CD8-positive, alpha-beta memory T cell (primary cell): ENCODE measurements at places on chromosomes 12 and 14. TPM values are rescaled to one million over a fixed set of nuclear protein-coding genes. Genes with fewer than 3 reads are reported as not detected.

DNA sequence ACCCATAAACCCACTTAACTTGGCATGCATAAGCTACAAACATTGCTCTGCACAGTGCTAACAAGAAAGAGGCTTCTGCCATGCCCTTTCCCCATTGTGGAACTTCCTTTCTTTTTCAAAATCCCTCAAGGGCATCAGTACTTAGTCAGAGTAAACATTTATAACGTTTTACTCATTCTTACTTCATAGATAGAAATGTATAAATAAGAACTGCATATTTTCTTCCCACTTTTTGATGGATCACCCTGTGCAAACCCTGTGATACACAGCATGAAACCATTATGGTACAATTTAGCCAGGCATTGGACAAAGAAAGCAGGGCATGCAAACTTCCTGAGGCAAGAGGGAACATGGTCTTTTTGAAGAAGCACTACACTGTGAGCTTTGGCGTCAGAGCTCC lies 113.8 kb upstream of the FOXG1 start:
- H3K4me1 ChIP-seq = no peaks in the 10 kb centered on the region
- no peak for DNase-seq
- H3K4me3 ChIP-seq = no peak overlapping the region
- no peak overlapping the region for H3K27ac ChIP-seq

DNA sequence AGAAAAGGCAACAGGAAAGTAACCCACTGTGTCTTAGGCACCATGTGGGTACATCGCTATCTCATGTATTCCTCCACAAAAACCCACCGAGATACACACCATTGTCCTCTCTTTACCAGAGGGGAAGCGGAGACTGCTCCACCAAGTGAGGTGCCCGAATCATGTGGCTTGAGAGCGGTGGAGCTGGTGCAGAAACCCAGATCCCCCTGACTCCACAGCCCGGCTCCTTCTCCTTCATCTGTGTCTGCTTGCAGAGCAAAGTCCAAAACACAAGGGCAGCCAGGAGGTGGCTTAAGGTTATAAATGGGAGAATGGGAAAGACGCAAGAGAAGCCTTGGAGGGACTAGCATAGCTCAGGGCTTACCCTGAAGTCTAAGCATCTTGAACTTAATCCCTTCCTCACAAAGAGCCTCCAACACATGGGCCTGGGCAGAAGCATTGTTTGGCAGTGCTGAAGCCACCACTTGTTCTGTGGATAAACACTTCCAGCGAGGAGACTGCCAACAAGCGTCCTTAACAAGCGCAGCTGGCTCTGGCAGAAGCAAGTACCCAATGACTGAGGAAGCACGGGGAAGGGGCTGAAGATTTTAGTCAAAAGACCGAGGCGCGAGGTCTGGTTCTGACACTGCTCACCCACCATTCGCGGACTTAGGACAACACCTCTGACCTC lies 83.0 kb downstream of the TTC7B start:
- H3K27ac ChIP-seq = no peak overlapping the region
- DNase-seq = no peak
- H3K4me1 ChIP-seq = no peaks in the 10 kb centered on the region
- H3K4me3 ChIP-seq = no peak overlapping the region

DNA sequence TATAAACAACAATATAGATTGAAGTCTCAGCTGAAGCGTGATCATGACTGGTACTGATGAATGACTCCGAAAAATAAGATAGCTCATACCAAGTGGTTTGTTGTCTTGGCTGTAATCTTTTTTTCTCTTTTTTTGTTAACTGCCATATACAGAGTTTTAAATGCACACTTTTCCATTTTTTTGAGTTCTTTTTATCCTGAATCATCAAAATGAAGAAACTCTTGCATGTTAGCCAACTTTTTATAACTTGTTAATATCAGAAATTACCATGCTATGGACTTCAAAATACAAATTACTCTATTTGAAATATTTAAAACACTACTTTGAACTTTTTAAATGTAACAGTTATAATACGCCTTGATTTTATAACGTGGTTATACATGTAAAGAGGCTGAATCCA lies 10.1 kb upstream of the KCNMB4 start:
- DNase-seq = no peak
- H3K36me3 ChIP-seq = no peaks in the 10 kb centered on the region
- no peak overlapping the region for H3K27ac ChIP-seq
- H3K4me1 ChIP-seq = peaks cover 6% of the 10 kb centered on the region
- H3K4me3 ChIP-seq = no peak overlapping the region
- no peaks in the 10 kb centered on the region for H3K27me3 ChIP-seq

GRCh38 chr12:57993030-57993429 lies 51.7 kb downstream of the ATP23 start:
- no peak overlapping the region for H3K27ac ChIP-seq
- no peak for DNase-seq
- no peaks in the 10 kb centered on the region for H3K4me1 ChIP-seq

DNA sequence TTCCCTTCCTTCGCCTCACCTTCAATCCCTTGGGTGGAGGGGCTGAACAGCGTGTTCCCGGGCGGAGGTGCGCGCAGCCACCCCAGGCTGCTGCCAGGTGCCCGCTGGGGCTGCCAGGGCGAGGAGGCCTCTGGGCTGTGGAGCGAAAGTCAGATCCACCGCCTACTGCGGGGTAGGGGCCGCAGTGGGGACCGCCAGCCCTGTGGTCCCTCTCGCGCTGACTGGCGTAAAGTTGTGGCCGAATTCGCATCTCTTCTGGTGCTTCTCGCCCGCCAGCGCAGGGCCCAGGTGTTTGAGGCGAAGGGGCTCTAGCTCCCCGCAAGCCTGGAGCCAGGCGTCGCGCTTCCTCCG lies 6.9 kb upstream of the HOXC4 start:
- peaks cover 83% of the 10 kb centered on the region for H3K27me3 ChIP-seq
- peaks cover 30% of the 10 kb centered on the region for H3K4me1 ChIP-seq
- DNase-seq = no peak
- no peaks in the 10 kb centered on the region for H3K36me3 ChIP-seq

Gene ACOT6
- not detected for total RNA-seq

DNA sequence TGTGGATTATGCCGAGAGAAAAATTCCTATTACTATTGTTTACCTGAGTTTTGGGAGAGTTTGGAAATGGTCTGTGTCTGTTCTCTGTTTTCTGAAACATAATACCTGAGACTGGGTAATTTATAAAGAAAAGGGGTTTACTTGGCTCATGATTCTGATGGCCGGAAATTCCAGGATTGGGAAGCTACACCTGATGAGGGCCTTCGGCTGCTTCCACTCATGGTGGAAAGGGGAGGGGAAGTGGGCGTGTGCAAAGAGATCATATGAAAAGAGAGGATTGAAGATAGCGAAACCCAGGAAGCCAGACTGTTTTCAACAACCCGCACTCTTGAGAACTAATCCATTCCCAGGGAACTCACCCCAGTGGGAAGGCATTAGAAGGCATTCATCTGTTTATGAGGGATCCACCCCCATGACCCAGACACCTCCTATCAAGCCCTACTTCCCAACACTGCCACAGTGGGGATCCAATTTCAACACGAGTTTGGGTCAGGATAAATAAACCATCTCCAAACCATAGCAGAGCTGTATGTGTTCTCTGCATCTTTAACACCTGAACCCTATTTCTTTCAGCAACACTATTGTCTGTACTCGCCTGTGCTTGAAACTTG lies 51.1 kb downstream of the APAF1 start:
- no peak overlapping the region for H3K4me3 ChIP-seq
- DNase-seq = no peak
- no peak overlapping the region for H3K27ac ChIP-seq
- no peaks in the 10 kb centered on the region for H3K4me1 ChIP-seq
- peaks cover 3% of the 10 kb centered on the region for H3K36me3 ChIP-seq

- peaks cover 3% of the 10 kb centered on the region for H3K4me1 ChIP-seq
- H3K27me3 ChIP-seq = no peaks in the 10 kb centered on the region
- H3K4me3 ChIP-seq = no peak overlapping the region
- H3K36me3 ChIP-seq = peaks cover 11% of the 10 kb centered on the region
- no peak for DNase-seq
- no peak overlapping the region for H3K27ac ChIP-seq
Observed at GRCh38 chr12:124396544-124397398, 101.9 kb downstream of the RFLNA start.

Gene HOXC9
- total RNA-seq = not detected

Gene TPPP2
- total RNA-seq = not detected

GRCh38 chr14:55568618-55569017 lies 11.4 kb upstream of the KTN1 start:
- H3K4me3 ChIP-seq = no peak overlapping the region
- H3K27ac ChIP-seq = no peak overlapping the region
- no peaks in the 10 kb centered on the region for H3K27me3 ChIP-seq
- no peaks in the 10 kb centered on the region for H3K4me1 ChIP-seq

DNA sequence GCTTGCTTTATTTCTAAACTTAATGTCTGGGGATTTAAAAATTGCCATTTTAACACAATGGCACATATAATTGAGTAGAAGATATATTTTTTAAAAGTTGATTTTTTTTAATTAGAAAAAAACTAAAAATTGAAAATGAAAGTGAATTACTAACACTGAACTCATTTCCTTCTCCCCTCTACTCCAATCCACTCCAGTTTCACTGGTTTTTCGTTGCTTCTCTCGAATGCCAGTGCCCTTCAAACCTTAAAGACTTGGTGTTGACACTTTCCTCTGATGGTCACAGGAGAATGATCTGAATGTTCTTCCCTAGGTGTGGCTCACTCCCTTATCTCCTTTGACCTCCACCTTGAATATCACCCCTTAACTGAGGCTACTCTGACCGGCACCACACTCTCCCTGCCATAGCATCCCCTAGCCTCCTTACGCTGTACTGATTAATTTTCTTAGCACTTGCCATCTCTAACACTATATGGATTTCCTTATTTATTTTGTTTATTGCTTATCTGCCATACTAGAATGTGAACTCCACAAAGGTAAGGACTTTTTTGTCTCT lies 107.1 kb downstream of the LIN7A start:
- no peak for DNase-seq
- H3K4me3 ChIP-seq = no peak overlapping the region
- no peak overlapping the region for H3K27ac ChIP-seq
- H3K27me3 ChIP-seq = no peaks in the 10 kb centered on the region
- H3K4me1 ChIP-seq = no peaks in the 10 kb centered on the region

- H3K36me3 ChIP-seq = peaks cover 33% of the 10 kb centered on the region
- no peaks in the 10 kb centered on the region for H3K27me3 ChIP-seq
- H3K4me3 ChIP-seq = no peak overlapping the region
- H3K27ac ChIP-seq = no peak overlapping the region
Observed at GRCh38 chr12:118035190-118036041, 18.9 kb downstream of the RFC5 start.

- H3K27ac ChIP-seq = peak overlapping the region; percentile 44
- H3K36me3 ChIP-seq = peaks cover 10% of the 10 kb centered on the region
- peak; percentile 53 for DNase-seq
- H3K4me1 ChIP-seq = peaks cover 57% of the 10 kb centered on the region
Observed at GRCh38 chr12:120110550-120111501, 5.7 kb downstream of the RAB35 start.

GRCh38 chr12:69108037-69108436 lies 131.3 kb upstream of the CPSF6 start:
- H3K27me3 ChIP-seq = no peaks in the 10 kb centered on the region
- H3K36me3 ChIP-seq = no peaks in the 10 kb centered on the region
- no peak overlapping the region for H3K4me3 ChIP-seq
- DNase-seq = no peak
- no peaks in the 10 kb centered on the region for H3K4me1 ChIP-seq
- H3K27ac ChIP-seq = no peak overlapping the region

DNA sequence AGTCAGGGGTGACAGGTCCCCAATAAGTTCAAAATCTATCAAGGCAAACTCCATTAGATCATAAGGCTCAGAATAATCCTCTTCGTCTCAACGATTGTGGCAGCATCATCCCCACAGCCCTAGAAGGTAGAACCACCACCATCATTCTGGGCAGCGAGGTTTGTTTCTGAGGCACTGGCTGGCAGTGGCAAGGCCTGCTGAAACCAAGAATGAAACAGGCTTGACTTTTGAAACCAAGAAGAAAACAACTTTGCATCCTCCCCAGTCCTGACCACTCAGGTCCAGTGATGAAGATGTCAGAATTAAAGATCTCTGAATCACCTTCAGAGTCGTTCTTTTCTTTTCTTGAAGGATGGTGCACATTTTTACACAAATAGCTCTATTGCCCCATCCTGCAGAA lies 152.6 kb upstream of the SYT1 start:
- no peak overlapping the region for H3K27ac ChIP-seq
- no peak overlapping the region for H3K4me3 ChIP-seq
- no peaks in the 10 kb centered on the region for H3K27me3 ChIP-seq

DNA sequence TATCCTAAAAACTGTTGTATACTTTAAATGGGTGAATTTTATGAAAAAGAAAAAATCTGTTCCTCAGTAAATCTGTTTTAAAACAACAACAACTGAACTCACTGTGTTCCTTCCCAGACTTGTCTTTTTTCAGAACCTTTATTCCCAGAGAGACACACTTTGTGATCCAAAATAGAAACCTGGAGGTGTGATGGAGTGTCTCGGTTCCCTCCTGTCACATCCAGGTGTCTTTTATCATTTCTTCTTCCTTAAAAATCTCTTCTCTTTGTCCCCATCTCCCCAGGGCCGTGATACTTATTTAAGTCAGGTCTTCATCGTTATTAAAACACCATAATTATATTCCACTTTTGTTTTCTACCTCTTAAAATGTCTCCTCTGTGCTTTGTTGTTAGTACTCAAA lies 76.2 kb upstream of the EVL start:
- no peak overlapping the region for H3K4me3 ChIP-seq
- H3K27me3 ChIP-seq = no peaks in the 10 kb centered on the region
- no peak overlapping the region for H3K27ac ChIP-seq
- no peaks in the 10 kb centered on the region for H3K4me1 ChIP-seq

DNA sequence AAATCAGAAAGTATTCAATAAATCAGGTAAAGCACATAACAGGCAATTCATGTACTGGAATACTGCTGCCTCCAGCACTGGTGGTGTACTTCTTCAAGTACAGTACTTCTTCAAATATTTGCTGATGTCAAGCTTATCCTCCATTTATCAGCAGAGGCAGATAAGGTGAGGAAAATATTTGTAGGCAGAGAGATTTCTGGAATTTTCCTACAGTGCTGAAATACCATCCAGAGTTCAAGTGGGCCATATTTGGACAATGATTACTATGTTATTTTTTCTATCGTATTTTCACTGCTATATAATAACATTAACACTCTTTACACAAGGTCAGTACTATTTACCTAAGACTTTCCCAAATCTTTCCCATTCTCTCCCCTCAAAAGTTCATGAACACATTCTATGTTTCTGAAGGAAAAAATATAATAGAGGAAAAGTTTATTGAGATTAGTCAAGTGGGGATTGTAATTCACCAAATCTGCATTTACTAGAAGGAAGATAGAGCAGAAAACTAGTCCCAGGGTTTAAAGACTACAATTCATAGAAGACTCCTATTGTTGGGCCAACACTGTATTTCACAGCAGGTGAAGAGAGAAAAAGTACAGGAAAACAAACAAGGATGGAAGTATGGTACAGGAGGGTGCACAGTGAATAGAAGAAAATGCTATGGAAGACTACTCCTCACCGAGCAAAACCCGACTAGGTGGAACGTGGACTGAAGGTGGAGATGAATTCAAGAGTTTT lies 141.1 kb downstream of the PAWR start:
- no peak overlapping the region for H3K4me3 ChIP-seq
- DNase-seq = no peak
- H3K27me3 ChIP-seq = no peaks in the 10 kb centered on the region
- H3K36me3 ChIP-seq = no peaks in the 10 kb centered on the region
- no peak overlapping the region for H3K27ac ChIP-seq

GRCh38 chr14:56585461-56586084 lies 6.0 kb downstream of the TMEM260 start:
- H3K4me1 ChIP-seq = peaks cover 26% of the 10 kb centered on the region
- H3K27me3 ChIP-seq = no peaks in the 10 kb centered on the region
- H3K27ac ChIP-seq = no peak overlapping the region
- DNase-seq = no peak
- no peaks in the 10 kb centered on the region for H3K36me3 ChIP-seq
- H3K4me3 ChIP-seq = no peak overlapping the region

GRCh38 chr12:116483959-116484750 lies 75.0 kb upstream of the MAP1LC3B2 start:
- H3K27me3 ChIP-seq = no peaks in the 10 kb centered on the region
- no peak for DNase-seq
- no peak overlapping the region for H3K4me3 ChIP-seq
- H3K36me3 ChIP-seq = no peaks in the 10 kb centered on the region
- H3K4me1 ChIP-seq = peaks cover 9% of the 10 kb centered on the region
- no peak overlapping the region for H3K27ac ChIP-seq
